Breast epithelium (tissue), 4 donors: ENCODE measurements at places on chromosomes 12 and 14.

DNA sequence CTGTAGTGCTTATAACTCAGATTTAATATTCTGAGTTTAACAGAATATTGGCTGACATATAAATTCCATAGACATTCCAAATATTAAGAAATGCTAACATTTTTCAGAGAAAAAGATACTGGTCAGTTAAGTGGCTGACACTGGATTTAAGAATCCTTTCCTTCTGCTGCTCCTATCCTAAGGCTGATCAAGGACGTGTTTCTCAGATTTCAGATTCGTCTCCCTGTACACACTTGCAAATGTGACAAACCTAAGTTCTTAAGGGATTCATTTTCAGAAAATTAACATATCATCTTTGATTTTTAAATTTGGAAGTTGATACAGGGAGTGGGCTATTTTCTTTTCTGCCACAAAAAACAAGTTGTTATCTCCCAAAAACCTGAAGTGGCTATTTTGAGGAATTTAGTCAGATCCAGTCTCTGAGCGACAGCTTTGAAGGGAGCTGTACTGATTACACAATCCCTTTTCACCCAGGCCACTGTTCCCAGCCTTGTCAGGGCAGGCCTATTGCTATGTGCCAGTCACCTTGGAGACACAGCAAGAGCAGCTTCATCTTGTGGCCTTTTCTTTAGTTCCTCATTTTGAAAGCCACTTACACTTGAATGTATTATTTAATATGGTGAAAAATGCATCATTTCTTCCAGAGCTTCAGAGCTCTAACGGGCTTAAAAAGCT lies 370.6 kb downstream of the KCNH5 start:
- DNase-seq, result peak; percentile 48

DNA sequence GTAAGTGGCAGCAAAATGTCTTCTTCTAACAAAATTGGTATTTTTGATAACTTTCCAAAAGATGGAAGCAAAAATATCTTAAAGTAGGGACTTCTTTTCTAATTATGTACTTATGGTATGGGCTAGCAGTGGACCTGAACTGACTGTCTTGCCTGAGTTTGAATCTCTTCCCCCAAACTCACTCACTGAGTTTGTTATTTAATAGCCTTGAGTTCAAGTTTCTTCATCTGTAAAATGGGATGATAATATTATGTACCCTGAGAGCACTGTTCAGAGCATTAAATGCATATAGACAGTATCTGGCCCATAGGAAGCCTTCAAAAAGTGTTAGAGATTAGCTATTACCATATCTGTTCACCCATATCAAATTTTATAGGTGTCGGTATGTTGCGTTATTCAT lies 210.4 kb upstream of the NUDT4 start:
- no peak for DNase-seq

GRCh38 chr14:73743431-73743931 lies 29.3 kb upstream of the PNMA1 start:
- DNase-seq, result no peak

DNA sequence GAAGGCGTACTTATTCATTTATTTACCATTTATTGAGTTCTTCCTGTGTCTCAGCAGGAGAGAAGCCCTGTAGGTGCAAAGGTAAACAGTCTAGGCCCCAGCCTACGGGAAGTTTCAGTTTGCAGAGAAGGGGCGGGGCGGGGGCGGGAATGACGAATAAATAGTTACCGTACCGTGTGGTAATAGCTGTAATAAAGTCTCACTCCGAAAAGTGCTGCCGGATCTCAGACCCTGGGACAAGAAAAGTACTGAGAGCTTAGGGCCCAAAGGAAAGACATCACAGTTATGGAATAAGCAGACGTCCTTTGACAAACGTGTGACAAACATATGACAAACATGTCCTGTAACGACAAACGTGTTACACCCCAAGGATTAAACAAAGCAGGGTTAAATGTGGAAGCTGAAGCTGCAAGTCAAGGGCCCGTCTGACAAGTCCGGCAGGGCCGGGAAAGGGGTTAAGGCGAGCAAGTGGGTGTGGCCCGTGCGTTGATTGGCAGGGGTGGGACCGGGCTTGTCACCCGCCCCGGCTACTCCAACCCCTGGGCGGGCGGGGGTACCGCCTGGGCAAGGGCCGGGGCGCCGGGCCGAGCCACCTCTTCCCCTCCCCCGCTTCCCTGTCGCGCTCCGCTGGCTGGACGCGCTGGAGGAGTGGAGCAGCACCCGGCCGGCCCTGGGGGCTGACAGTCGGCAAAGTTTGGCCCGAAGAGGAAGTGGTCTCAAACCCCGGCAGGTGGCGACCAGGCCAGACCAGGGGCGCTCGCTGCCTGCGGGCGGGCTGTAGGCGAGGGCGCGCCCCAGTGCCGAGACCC lies at the start of gene LRP10:
LRP10 (plus strand) TSS at position 517 of the 809 bp plus-strand sequence. CDS start 564 bp downstream, outside the sequence.
- peak; percentile 94 for DNase-seq

DNA sequence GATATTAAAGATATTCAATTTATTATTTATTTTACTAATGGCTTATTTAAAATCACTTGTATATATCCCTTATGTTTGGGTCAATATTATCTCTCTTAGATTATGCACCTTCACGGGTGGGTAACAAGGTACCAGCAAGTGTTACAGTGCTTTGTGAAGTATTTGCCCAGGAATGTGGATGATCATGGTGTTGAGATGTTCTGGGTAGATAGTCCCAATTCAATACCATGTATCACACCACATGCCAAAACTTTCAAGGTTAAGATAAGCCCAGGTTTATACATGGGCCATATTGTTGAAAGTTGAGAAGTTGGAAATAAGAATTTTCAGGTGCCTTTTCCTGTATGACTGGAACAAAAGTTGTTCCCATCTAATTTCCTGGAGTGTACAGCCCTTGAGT lies 131.3 kb upstream of the RASSF8 start:
- DNase-seq, result no peak

GRCh38 chr14:23631234-23631633 lies 4.9 kb upstream of the DHRS2 start:
- DNase-seq, result no peak

GRCh38 chr14:88322504-88323085 lies 474 bp downstream of the KCNK10 start:
- no peak for DNase-seq

DNA sequence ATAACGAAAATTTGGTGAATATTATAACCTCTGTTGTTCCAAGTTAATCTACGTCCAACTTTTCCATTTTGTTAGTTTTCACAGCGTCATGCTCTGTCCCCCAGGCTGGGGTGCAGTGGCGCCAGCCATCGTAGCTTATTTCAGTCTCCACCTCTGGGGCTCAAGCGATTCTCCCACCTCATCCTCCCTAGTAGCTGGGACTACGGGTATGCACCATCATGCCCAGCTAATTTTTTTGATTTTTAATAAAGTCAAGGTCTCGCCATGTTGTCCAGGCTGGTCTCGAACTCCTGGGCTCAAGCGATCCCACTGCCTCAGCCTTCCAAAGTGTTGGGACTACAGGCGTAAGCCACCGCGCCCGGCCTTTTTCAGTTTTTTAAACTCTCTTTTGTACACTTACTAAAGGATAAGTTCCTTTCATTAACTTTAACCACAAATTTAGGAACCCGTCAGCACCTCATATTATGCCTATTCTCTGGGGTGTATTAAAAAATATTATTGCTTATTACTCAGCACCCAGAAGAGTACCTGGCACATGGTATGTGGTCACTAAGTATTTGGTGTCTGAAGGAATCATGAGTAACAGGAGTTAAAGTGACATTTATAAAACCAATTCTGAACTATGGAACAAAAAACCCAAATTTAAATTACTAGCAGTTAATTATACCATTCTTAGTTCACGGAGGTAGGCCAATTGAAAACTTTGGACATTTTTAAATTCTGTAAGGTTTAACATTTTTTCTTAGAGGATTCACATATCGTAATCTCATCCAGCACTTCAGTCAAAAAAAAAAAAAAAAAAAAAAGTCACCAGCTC lies 925 bp upstream of the MIPOL1 start:
- DNase-seq, result no peak

GRCh38 chr12:52019113-52019770 lies 12.5 kb downstream of the TAMALIN start:
- no peak for DNase-seq

DNA sequence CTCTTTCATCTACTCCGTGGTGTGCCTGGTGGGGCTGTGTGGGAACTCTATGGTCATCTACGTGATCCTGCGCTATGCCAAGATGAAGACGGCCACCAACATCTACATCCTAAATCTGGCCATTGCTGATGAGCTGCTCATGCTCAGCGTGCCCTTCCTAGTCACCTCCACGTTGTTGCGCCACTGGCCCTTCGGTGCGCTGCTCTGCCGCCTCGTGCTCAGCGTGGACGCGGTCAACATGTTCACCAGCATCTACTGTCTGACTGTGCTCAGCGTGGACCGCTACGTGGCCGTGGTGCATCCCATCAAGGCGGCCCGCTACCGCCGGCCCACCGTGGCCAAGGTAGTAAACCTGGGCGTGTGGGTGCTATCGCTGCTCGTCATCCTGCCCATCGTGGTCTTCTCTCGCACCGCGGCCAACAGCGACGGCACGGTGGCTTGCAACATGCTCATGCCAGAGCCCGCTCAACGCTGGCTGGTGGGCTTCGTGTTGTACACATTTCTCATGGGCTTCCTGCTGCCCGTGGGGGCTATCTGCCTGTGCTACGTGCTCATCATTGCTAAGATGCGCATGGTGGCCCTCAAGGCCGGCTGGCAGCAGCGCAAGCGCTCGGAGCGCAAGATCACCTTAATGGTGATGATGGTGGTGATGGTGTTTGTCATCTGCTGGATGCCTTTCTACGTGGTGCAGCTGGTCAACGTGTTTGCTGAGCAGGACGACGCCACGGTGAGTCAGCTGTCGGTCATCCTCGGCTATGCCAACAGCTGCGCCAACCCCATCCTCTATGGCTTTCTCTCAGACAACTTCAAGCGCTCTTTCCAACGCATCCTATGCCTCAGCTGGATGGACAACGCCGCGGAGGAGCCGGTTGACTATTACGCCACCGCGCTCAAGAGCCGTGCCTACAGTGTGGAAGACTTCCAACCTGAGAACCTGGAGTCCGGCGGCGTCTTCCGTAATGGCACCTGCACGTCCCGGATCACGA lies 2.2 kb downstream of the SSTR1 start:
- DNase-seq, result no peak
